Activated T-helper 9 cell treated with anti-CD3 and anti-CD28 coated beads, Interleukin-2, amount 50 U/mL, for 16 hours (primary cell): ENCODE measurements at places on chromosomes 16 and 17.

- DNase-seq = no peak
Measured at GRCh38 chr16:51545951-51546350, 394.9 kb upstream of the SALL1 start.

DNA sequence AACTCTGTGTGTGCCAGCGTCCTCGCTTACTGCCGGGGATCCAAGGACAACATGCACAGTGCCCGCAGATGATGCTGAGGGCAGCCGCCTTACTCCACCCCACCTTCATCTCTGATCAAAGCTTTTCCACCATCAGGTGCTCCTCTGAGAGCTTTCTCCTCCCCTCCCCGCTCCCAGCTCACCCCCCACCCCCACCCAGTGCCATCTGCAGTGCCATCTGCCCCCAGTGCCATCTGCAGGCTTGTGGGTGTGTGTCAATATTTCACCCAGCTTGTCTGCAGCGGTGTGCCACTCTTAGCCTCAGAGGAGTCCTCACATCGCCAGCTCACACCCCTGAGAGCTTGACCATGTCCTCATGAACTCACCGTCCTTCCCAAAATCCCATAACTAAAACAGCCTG is 98.2 kb upstream of the NOL11 start:
- no peak for DNase-seq

GRCh38 chr17:68344701-68345136 is 53.4 kb downstream of the ARSG start:
- peak; percentile 8 for DNase-seq

- DNase-seq = no peak
Measured at GRCh38 chr17:68384941-68385340, 72.4 kb downstream of the WIPI1 start.

DNA sequence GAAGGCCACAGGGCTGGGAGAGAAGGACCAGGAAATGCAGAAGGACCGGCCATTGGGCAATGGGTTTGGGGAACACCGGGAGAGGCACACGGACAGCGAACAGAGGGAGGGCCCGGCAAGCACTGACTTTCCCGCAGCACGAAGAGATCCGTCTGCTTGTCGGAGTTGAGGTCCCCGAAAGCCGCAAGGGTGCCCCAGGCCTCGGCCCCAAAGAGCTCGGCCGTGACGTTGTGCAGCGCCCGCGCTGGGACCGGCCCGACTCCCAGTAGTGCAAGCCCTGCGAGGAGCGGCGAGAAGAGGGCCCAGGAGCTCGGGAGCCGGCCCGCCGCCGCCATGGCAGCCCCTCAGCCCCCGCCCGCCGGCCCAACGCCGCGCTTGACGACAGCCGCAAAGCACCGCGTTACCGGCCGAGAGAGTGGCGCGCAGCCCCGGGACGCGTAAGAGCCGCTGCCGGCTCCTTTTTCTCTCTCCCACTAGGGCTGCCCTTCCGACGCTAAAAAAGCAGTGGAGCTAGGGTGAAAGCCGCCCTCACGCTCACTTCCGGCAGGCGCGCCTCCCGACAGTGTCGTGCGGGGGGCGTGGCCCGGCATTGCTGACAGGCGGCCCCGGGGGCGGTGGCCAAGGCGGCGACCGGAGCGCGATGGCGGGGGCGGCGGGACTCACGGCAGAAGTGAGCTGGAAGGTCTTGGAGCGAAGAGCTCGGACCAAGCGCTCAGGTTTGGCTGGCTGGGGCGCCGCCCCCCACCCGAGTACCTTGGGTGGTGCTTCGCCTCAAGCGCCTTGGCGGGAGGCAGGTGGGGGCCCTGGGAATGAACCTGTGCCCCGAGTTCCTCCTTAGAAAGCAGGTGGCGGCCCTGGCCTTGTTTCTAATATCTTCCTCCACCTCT is at the start of the genes ITFG1 and PHKB:
ITFG1 (minus strand) TSS at position 353 of the 887 bp plus-strand sequence; CDS start at position 335, 18 bp downstream.
PHKB (plus strand) TSS at position 621 of the 887 bp plus-strand sequence; CDS start at position 641, 20 bp downstream.
- DNase-seq = peak; percentile 94

DNA sequence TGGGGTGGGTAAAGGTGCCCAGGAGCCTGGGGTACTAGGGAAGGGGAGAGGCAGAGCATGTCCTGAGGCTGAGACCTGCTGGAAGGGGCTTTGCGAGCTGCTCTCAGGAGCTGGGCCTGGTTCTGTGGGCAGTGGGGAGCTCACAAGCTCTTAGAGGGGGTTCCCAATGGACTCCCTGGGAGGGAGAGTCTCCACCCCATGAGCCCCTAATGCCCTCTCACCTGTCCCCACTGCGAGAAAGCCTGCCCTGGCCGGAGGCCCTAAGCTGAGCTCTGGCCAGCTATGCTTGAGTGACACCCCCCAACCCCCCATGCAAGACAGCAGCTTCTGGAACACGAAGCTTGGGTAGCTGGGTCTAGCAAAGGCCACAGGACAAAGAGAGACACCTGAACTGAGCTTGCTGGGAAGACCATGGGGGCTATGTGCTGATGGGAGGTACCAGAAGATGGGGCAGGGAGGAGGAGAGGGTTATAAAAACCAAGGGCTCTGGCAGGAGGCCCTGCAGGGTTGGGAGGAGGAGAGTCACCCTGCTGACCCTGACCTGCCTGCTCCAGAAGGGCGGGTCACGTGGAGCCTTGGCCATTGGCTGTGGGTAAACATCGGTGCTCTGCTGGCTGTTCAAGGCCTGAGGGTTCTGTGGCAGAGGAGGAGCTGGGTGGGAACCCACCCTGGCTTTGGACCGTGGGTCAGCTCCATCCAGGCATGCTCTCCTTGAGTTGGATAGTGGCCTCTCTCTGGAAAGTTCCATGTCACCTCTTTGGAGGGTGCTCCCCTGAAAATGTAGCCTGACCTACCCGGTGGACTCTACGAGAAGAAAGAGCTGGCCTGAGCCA is 106.7 kb downstream of the RAB11FIP4 start:
- DNase-seq = no peak

GRCh38 chr16:65070831-65071432 is 50.9 kb downstream of the CDH11 start:
- no peak for DNase-seq

GRCh38 chr16:24883714-24884151 is 38.0 kb downstream of the SLC5A11 start:
- no peak for DNase-seq

GRCh38 chr16:23520500-23520899 is 10.2 kb upstream of the GGA2 start:
- DNase-seq = no peak

DNA sequence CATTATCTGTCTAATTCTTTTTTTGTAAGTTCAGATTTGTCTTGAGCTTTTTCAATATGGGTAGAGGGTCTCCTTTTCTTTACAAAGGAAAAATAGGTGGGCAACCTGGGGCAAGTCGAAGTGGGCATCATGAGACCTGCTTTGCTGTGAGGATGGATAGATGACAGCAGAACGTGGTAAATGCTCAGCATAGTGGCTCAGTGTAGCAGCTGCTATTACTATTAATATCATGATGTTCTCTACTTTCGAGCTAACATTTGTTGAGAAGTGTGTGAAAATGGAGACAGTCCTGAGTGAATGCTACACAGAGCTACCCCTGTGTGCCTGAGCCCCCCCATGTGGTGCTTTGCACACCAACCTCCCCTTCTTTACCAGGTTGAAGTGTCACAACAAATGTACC is 39.0 kb upstream of the LGALS9 start:
- DNase-seq = no peak

DNA sequence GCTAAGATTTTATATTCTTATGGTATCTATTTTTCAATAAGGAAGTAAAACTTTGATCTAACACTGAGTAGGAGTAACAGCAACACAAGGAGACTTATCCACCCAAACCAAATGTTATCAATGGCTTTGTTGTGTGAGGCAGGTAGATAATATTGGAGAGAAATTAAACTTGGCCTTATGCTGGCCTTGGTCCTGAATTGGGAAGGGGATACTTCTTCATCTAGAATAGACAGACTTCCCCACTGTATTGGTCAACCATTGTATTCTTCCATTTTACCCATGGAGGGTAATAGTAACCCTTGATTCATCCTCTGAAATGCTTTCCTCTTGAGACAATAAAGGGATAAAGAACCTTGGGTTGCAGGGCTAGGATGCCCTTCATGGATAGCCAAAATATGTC is 76.3 kb upstream of the ANKFN1 start:
- no peak for DNase-seq

- no peak for DNase-seq
Measured at GRCh38 chr16:84950906-84951305, 60.4 kb downstream of the ZDHHC7 start.

DNA sequence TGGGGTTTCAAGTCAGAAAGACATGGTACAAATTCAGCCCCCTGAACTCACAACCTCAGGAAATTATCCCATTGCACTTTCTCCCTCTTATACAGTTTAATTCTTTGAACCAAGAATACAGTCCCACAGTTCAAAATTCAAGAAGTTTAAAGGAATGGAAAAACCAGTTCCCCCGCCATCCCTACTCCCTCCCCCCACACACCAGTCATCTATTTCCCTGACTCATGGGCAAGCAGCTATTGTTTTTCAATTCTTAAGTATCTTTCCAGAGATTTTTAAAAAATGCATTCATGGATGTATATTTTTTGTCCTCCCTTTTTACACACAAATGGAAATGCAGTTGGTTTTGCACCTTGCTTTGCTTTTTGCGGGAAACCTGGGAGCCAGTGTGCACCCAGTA is 7.3 kb downstream of the SYCE1L start:
- no peak for DNase-seq

DNA sequence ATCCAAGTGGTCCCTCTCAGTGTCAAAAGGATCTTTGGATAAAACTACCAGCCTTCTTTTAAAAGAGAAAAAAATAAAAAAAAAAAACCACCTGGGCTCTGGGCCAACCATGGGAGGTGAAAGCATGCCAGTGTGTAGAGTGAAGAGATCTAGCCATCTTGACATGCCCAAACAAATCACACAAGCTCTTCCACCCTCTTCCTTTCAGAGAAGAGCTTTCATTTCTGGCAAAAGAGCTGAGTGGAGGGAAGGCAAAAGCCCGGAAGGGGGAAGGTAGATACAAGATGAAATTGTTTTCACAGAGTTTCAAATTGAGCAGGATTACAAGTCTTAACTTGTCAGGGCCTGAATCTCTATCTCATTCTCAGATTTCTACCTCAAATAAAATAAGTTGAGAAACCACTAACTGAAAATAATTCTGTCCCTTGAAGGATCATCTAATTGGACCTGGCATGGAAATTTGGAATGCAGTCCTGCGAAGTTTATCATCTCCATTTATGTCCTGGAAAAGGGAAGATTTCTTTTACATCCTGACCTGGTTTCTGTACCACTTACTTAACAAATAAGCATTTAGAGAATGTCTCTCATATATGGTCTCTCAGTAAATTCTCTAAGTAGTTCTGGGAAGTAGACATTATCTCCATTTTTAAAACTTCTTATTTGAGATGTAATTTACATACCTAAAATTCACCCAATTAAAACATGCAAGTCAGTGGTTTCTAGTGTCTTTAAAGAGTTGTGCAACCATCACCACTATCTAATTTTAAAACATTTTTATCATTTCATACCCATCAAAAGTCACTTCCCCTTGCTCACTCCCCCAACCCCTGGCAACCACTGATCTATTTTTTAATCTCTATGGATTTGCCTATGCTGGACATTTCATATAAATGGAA is 93.7 kb downstream of the TANGO6 start:
- DNase-seq = no peak

- no peak for DNase-seq
Measured at GRCh38 chr17:62780269-62780668, 27.8 kb downstream of the MARCHF10 start.
